ENCODE measurements at places on chromosomes 7 and 10.

GRCh38 chr7:100881136-100881535, 6.2 kb downstream of the SRRT start:
- no peak for DNase-seq

GRCh38 chr10:35400595-35401268, 64.4 kb downstream of the CCNY start:
- DNase-seq: no peak

DNA sequence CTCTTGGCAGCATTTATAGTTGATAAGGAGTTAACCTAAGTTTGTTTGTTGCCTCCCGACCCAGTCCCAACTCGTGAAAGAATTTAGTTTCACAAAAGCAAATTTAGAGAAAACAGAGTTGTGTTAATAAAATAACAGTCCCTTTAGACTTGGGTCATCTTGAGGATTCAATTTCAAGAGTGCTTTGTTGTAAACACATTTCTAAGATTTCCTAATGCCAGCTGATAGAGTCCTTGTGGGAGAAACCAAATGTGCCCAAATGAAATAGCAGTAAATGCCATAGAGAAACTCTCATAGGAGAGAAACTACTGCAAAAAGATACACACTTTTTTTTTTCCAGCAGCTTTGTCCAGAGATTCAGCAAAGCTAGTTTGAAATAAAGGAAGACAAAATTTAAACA, 211.3 kb upstream of the BMPER start:
- DNase-seq: no peak

GRCh38 chr10:119686465-119687191, 35.4 kb downstream of the BAG3 start:
- DNase-seq: peak; percentile 57

- no peak for DNase-seq
Measured at GRCh38 chr7:140260352-140261104, 83.7 kb upstream of the KDM7A start.

GRCh38 chr10:62437696-62438095, 63.5 kb downstream of the ZNF365 start:
- DNase-seq: peak; percentile 49

GRCh38 chr7:7266257-7266881, 84.0 kb downstream of the C1GALT1 start:
- no peak for DNase-seq

DNA sequence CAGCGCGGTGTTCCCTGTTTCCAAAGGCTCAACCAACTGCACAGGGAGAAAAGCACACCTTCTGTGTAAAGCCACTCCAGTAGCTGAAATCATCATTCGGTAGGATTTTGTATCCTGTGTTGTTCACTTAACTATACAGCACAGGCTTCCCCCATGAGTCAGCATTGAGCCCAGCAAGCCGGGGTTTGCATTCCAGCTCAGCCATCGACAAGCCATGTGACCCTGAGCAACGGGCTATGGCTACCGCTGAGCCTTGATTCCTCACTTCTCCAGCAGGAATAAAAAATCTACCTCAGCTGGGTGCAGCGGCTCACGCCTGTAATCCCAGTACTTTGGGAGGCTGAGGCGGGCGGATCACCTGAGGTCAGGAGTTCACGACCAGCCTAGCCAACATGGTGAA, 44.1 kb upstream of the ATP6V0A4 start:
- DNase-seq: no peak

DNA sequence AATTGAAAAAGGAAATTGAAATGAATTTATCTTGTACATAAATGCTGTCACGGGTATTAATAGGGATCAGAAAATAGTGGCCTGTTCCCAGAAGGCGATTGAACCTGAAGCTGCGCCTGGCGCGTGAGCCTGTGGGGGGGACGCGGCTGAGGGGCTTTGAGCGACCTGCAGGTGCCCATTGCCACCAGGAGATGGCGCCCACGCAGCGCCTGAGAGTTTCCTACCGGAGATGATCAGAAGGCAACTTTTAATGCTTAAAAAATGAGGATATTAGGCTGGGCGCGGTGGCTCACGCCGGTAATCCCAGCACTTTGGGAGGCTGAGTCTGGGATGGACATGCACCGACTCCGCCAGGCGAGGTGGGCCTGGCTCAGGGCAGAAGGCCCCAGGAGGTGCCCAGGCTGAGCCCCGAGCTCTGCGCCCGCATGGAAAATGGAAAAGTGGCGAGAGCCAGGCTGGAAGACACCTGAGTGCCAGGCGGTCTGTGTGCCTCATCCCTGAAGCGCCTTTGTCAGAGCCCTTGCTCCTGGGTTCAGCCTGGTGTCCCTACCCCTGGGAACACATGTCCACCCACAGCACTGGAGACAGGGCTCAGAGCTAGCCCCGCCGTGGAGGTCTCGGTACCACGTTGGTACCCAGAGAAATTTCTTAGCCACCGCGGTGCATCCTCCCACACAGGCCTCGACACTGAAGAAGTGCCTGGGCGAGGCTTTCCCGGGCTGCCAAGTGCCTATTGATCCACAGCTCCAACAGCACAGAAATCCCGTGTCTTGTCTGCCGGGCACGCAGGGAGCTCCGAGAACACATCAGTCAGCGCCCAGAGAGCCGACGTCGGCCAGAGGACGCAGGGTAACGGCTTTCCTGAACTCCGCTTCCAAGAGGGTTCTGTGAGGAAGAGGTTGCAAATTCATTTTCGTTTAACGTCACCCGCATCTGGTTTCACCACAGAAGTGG, 117.4 kb downstream of the INPP5A start:
- DNase-seq: no peak

GRCh38 chr7:90817846-90818245, 221.7 kb downstream of the CDK14 start:
- no peak for DNase-seq

DNA sequence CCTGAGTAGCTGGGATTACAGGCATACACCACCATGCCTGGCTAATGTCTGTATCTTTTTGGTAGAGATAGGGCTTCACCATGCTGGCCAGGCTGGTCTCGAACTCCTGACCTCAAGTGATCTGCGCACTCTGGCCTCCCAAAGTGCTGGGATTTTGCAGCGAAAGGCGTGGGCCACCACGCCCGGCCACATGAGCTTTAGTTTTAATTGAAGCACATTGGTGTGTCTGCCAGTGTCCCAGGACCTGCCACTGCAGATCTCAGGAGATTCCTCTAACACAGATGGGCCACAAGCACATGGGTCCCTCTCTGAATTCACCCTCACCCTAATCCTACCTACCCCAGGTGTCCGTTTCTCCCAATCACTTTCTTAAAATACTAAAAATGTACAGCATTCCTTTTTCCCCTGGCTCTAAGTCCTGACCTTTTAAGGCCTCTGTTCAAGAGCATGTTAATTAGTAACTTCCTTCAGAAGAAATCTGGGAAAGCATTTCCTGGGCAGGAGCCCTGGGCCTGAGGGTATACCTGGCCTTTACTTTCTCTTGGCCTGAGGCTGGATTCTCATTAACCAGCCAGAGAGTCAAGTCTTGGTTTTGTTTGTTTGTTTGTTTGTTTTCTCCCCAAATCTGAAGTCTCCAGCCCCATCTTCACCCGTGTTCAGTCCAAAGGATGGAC, 82.6 kb downstream of the PRPF18 start:
- no peak for DNase-seq

DNA sequence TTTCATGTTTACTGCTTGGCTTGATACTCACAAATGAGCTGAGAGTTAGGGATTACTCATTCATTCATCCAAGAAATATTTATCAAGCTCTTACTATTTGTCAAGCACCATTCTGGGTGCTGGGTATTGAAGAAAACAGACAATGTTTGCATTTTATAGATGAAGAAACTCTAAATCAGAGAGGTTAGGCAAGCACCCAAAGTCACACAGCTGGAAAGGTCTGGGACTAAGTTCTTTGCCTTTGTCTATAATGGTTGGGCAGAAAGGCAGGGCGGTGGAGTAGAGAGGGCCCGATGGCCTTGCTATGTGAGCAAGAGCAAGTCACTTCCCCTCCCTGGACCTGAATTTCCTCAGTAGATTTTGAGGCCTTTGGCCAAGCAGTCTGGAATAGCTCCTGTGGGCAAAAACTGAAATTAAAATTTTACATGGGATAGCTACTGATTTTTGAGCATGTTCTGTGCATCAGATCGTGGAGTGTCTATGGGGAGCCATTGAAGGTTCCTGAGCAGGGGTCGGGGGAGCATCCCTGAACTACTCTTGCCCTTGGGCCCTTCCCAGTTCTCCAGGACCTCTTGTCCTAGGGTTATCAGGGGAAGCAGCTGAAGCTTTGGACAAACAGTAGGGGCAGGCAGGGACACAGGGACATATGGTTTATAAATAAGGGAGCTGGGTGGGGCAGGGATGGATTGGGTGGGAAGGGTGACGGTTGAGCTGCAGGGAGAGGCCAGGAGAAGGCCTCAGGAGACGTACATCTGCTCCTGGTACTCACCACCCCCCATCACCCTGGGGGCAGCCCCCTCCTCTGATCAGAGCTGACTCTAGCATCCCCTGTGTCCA, 23.3 kb downstream of the AQP1 start:
- no peak for DNase-seq

DNA sequence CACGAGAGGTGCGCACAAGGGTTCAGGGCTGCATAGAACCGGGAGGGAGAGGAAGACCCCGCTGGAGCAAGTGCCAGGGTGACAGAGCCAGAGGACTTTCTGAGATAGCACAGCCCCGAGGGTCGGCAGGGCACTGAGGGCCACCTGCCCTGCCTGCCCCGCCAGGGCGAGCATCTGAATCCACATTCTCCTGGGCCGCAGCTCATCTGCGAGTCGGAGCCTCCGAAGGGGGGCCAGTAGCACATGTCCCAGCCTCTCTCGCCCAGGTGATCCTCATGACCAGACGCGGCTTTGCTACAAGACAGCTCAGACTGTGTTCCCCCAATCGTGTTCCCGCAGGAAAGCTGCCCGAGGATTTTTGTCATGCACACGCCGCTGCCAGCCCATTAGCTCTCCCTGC, 71.2 kb downstream of the ADARB2 start:
- DNase-seq: no peak

GRCh38 chr7:89023206-89023605, 227.7 kb upstream of the TEX47 start:
- DNase-seq: no peak

GRCh38 chr10:31479752-31480151, 160.7 kb downstream of the ZEB1 start:
- DNase-seq: no peak

GRCh38 chr10:22997096-22997495, 69.2 kb downstream of the ARMC3 start:
- DNase-seq: no peak

GRCh38 chr10:85666102-85666501, 700.5 kb downstream of the GRID1 start:
- no peak for DNase-seq

DNA sequence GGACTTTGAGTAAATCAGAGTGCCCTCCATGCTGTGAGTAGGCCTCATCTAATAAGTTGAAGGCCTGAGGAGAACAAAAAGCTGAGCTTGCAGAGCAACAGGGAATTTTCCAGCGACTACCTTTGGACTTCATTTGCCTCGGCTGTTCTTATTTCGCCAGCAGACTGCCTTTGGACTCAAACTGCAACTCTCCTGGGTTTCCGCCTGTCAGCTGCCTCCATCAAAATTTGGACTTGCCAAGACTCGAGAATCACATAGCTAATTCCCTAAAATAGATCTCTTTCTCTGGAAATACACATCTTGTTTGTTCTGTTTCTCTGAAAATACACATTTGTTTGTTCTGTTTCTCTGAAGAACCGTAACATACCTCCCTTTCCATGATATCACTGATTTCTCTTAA, 93.8 kb downstream of the ITGB8 start:
- DNase-seq: no peak

DNA sequence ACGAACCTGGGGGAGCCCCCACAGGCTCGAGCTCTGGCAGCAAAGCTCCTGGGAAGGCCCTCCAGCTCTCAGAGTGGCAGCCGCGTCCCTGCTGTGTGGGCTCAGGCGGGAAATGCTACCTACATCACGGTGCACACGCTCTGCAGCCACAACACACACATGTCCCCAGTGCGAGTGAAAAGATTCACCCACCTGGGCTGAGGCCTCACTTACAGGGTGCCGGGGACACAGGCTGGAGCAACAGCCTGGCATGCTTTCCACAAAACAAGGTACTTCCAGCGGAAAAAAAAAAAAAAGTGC, 410.4 kb upstream of the FOXK1 start:
- DNase-seq: no peak

GRCh38 chr10:98589007-98589406, 142.3 kb upstream of the HPS1 start:
- no peak for DNase-seq

GRCh38 chr10:32111585-32111984, 55.4 kb upstream of the KIF5B start:
- DNase-seq: no peak

GRCh38 chr7:3265388-3265787, 35.7 kb upstream of the SDK1 start:
- DNase-seq: no peak

GRCh38 chr7:668958-669357, 57.5 kb upstream of the DNAAF5 start:
- no peak for DNase-seq

DNA sequence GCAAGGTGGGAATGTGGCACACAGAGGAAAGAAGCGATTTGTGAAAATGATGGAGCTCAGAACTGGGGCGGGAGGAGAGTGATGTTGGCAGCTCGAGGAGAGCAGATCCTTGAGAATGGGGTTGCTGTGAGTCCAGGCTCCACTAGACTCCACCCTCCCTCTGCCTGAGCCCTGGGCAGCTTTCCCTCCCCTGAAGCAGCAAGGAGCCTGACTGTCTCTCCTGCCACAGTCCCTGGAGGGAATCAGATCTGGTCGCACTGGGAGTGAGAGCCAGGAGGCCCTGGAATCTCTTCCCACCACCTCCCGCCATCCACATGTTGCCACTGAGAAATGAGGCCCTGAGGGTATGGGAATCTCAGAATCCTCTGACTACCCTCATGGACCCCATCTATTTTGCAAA, 362.7 kb downstream of the PLXNA4 start:
- no peak for DNase-seq

GRCh38 chr7:143280566-143280965, 4.2 kb upstream of the TMEM139 start:
- DNase-seq: no peak

- no peak for DNase-seq
Measured at GRCh38 chr7:13077466-13077865, 390.0 kb downstream of the ARL4A start.

DNA sequence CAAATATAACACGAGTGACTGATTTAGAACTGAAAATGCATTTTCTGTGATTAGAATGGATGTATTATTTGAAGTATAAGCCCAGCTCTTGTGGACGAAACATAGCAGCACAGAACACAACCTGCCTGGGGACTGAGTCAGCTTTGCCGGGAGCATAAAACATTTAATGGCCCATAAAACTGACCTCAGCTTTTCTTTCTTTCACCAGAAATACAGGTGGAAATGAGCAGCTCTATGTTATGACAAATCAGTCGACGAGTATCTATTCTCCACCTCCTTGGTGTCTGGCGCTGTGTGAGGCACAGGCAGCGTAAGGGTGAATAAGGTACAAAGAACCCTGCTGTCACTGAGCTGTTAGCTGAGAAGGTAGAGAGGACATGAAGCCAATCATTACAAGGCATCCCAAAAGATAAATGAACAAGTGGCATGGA, 471.6 kb upstream of the AKR1E2 start:
- DNase-seq: no peak

DNA sequence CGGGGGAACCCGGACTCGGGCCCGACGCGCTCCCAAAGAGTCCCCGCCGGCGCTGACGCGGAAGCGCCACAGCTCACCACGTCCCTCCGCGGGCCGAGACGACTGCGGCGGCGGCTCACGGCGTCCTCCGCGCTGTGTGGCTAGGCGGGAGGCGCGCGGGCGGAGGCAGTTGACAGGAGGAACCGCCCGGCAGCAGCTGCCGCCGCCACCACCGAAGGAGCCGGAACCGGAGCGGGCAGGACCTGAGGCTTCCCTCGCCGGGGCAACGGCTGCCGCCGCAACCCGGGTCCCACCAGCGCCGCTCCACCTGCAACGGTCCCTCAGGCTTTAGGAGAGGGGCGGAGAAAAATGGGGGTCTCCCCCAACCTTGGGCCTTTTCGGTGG, 334 bp downstream of the ZNF800 start:
- DNase-seq: peak; percentile 34
